ENCODE measurements at places on chromosomes 12 and 14.

DNA sequence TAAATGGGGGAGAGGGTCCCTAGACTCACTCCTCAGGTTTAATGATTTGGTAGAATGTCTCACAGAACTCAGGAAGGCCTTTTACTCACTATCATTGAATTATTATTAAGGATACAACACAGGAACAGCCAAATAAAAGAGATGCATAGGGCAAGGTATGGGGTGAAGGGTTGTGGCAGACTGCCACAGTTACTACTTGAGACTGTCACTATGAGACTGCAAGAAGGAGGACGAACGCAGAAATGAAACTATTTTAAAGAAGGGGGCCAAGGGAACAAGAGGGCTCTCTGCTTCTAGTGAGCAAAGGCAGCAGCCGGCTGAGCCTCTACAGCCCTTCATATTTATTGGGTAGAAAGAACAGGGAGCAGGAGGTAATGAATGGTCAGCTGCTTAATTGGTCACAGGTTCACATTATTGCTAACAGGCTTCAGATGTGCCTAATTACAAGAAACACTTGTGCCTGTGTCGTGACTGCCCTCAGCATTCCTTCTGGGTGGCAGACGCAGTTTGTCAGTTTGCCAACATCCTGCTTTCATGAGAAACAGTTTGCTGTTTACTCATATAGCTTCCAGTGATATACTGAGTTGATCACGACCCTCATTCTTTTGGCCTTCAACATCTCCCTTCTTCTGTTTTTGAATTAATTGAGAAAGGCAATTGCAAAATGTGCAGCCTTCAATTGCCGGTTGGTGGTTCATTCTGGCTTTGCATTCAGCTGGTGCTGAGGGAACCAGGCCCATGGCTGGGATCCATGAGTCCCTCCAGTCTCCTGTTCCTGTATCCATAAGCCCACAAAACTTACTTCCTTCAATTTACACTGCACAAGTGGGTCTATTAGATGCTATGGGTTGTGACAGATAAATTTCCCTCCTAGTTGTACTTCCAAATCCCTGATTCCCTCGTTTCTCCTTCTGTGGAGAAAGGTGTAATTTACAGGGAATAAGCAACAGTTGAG is 82.8 kb upstream of the PLEKHG7 start:
- peak; percentile 56 for DNase-seq

DNA sequence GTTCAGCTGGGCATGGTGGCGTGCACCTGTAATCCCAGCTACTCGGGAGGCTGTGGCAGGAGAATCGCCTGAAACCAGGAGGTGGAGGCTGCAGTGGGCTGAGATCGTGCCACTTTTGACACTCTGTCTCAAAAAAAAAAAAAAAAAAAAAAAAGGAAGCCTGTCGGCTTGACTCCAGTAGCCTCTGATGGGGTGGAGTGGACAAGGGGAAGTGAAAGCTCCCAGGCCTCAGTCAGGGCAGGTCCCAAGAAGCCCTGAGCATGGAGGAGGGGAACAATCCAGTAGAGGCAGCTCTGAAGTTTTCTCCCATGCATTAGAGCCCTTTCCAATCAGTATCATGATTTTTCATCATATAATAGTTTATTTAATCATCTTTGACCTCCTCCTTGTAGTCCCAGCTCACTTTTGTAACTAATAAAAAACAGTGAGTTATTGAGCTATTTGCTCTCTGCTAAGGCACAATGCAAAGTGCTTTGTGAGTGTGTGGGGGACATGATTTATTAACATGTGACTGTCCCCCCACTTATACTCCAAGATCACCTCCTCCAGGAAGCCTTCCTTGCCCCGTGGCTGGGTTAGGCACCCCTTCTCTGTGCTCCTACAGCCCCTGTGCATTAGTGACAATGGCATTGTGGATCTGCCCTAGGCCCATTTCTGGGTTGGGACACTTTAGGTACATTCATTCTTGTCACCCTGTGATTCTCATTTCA is 4.7 kb upstream of the SSH1 start:
- DNase-seq, result no peak

DNA sequence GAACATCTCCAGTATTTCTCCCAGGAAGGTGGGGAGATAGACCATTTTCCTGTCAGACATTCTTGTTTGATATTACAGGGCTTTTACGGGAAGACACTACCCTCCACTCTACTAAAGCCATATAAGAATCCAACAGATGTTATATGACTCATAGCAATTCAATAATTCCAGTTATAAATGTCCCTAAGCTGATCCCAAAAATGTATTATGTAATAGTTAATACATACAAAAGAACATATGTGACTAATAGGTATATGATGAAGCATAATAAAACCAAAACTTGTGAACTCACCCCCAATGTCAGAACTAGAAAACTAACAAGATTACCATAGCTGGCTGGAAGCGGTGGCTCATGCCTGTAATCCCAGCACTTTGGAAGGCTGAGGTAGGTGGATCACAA is 84.2 kb downstream of the EFCAB11 start:
- DNase-seq, result peak; percentile 86

GRCh38 chr12:132474237-132474741 is 15.7 kb upstream of the FBRSL1 start:
- DNase-seq, result no peak

- no peak for DNase-seq
Measured at GRCh38 chr12:14395074-14395778, 29.7 kb downstream of the ATF7IP start.

DNA sequence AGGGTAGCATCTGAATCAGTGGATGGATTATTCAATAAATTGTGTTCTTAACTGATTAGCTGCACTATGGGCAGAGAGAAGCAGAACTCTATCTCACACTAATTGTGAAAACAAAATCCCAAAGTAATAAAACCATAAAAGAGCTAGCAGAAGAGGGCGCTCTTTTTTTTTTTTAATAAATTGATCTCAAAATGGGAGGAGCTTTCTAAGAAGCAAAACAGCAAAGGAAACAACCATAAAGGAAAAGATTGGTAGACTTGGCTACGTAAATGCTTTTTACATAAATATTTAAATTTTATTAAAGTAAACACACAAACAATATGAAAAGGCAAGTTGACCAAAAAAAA is 1.5 kb upstream of the TM7SF3 start:
- DNase-seq, result peak; percentile 35

GRCh38 chr12:180445-180844 is 33.5 kb downstream of the SLC6A12 start:
- no peak for DNase-seq

GRCh38 chr14:42200957-42201356 is 594.3 kb downstream of the LRFN5 start:
- no peak for DNase-seq

DNA sequence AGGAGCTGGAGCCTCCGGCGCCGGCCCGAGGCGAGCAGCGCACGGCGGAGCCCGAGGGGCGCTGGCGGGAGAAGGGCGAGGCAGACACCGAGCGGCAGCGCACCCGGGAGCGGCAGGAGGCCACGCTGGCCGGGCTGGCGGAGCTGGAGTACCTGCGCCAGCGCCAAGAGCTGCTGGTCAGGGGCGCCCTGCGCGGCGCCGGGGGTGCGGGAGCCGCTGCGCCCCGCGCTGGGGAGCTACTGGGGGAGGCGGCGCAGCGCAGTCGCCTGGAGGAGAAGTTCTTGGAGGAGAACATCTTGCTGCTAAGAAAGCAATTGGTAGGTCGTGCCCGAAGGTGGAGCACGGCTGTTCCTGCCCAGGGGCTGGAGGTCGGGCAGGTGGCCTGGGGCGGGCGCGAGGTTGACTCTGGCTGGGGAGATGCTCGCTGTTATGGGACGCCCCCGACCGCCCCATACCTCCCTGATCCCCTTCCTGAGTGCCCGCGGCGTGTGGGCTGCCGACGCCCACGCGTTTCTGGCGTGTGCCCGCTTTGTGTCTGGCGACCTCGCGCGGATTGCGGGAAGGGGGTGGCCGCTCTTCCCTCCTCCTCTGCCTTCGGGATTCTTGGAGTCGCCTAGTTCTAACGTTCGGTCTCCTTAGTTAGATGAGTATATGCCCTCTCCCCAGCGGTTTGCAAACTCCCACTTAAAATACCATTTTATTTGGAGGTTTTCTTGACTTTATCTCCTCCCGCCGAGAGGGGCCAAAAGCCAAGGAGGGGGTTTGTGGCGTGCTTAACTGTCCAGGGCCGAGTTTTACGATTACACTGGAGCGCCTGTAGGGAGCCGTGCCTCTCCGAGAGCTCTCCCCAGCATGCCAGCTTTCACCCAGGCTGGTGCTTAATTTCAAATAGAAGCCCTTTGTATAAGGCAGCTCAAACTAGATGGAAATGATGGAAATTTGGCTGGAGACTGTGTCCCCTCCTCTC is 752 bp downstream of the DACT1 start:
- peak; percentile 44 for DNase-seq

- peak; percentile 68 for DNase-seq
Measured at GRCh38 chr14:61750708-61751474, 11.3 kb upstream of the SNAPC1 start.

GRCh38 chr14:55686713-55687112 is 106.7 kb downstream of the KTN1 start:
- DNase-seq, result no peak

DNA sequence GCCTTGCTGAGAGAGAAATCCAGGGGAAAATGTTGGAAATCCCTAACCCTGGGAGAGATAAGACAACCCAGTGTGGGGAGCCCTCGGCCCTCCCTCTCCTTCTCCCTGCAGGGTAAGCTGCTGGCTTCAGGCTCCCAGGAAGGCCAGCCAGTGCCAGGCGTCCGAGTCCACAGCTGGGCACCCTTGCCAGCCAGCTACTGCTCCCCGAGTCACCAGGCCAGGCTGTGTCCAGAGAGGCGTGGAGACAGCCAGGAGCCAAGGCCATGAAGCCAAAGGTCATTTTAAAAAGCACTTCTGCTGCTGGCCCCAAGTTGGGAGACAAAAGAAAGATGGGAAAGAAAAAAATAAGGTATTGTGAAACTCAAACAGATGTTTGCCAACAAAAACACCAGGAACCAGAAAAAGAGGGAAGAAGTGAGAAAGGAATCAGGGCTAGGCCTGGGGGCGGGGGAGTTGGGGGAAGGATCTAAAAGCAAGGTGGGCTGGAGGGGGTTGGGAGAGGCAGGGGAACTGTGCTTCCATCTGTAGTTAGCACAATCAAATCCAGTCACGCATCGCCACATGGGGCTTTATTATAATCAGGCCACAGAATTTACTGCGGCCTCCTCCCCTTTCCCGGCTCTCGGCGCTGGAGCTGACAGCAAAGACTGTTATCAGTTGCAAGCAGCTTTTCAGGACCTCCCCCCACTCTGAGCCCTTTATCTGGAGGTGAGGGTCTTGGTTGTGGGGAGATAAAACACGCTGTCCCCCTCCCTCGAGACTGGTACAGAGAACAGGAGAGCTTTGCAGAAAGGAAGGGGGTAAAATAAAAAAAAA is 33.5 kb downstream of the RBM19 start:
- peak; percentile 18 for DNase-seq

- DNase-seq, result no peak
Measured at GRCh38 chr12:15225136-15225862, 4.1 kb upstream of the RERG start.

DNA sequence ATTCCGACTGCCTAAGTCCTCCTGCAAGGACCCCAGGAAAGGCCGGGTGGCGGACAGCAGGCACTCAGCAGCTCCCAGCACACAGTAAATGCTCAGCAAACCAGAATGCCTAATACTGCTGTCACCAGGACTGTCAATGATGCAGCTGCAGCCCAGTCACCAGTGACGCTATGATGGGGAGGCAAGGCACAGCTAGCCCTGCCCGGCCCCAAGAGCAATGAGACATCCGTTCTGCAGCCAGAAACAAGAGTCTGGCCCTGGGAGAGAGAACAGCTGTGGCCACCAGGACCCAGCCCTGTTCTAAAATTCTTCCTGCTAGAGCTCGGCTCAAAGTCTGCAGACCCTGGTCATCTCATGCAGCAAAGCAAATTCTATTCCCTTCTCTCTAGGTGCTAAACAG is 69.8 kb downstream of the NCOR2 start:
- DNase-seq, result peak; percentile 82

DNA sequence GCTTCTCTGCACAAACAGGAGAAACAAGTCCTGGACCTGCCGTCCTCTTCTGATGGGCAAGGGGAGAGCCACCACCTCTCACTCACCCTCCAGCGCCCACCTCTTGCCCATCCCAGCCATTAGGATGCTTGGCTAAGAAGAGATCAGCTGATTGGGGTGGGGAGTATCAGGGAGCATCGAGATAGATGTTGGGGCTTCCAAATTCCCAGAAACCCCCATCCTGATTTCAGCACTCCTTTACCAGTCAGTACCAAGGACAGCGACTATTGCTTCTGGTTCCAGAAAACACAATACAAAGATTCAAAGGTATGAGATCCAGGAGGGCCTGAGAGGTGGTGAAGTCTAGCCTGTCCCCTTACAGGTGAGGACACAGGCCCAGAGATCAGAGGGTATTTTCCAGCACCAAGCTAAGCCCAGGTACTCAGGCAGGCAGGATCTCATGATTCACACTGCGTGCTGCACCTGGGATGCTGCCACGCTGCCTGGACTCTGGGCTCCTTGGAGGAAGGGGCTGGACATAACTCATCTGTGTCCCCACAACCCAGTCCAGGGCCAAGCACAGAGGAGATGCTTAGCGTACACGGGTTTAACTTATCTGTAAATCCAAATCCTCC is 76.6 kb downstream of the TUNAR start:
- DNase-seq, result peak; percentile 3

GRCh38 chr12:54882079-54882478 is 27.8 kb downstream of the MUCL1 start:
- no peak for DNase-seq

DNA sequence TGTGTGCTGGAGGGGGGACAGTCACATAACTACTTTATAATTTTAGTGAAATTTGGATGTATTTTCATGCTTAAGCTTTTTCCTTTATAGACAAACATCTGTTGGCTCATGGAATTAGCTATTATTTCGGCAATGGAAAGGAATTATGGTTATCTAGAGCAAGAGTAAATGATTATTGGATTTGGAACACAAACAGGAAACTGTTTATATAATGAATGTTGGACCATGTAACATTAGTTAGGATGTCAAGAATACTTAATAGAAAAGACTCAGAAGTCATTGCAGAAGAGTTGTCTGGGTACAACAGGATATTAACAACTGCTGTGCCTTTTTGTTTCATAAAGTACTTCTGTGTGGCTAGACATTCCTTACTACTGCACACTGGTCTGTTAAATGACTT is 108.7 kb downstream of the OTOGL start:
- DNase-seq, result no peak

All from fibroblast of skin of abdomen (primary cell).